ENCODE measurements at places on chromosomes 3 and 15. TPM values are rescaled to one million over a fixed set of nuclear protein-coding genes. Genes with fewer than 3 reads are reported as not detected.

- no peak for DNase-seq
Observed at GRCh38 chr3:101720851-101721840, 3.3 kb upstream of the CEP97 start.

DNA sequence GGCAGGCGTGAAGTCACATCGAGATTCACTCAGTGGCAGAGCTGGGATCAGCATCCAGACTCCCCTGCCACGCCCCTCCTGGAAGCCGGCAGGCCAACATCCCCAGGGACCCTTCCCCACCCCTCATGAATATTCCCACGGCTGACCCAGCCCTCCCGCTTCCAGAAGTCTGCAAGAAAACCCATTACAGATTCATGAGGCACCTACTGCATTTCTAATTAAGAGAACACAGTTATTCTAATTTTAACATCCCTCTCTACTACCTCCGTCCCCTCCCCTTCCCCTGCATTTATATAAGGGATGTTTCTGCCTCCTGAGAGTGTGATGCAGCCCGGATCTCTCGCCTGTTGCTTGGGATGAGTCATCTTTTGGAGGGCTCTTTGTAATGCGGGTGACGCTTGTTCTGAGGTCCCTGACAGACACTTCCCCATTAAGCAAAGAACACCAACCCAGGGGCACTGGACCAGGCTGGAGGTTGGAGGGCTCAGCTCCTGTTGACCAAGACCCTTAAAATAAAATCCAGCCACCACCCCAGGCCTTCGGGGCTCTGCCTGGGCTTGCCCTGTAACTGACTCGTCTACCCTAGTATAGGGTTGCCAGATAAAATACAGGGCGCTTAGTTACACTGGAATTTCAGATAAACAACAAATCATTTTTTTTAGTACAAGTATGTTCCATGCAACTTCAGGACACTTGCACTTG, 118.7 kb downstream of the NUP210 start:
- DNase-seq, result peak; percentile 54

Gene TMEM40
- polyA plus RNA-seq, result 0.07 TPM

- DNase-seq, result peak; percentile 62
Observed at GRCh38 chr15:75104804-75105557, 81.6 kb downstream of the PPCDC start.

DNA sequence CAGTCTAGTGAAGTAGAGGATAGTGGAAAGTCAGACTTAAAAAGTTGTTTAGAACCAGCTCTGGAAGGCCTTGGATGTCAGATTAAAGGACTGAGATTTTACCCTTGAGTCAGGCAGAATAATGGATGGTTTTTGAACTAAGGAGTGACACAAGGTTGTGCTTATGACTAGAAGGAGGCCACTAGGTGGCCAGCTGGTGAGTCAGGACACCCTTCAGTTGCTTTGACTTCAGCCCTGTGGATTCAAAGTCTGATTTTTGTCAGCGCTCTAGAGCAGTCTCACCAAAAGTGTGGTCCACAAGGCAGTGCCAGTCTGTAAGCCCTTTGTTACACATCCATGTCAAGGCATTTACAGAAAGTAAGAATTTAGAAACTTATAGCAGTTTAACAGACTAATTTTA, 3.8 kb upstream of the GABPB1 start:
- DNase-seq, result peak; percentile 79

Gene EFCAB12
- polyA plus RNA-seq, result 0.81 TPM

Gene RTP3
- not detected for polyA plus RNA-seq

Gene CYP1A2
- polyA plus RNA-seq, result not detected

DNA sequence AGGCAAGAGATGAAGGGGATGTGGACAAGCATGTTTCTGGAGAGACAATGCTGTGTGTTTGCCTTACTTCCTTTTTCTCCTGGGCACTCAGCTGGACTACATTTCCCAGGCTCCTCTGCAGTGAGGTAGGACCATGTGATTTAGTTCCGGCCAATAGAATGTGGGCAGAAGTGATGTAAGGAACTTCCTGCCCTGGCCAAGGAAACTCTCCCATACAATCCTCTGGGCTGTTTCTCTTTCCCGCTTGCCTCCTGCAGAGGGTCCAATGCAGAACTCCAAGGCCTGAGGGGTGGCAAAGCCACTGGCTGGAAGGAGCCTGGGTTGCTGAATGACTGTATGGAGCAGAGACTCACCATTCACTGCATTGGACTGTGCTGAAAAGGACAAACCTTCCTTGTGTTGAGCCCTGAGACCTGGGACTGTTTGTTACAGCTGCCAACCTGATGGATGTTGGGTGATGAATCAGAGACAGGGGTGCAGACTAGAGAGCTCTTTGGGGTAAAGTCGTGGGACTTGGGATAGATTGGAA, 82.7 kb upstream of the SLC6A6 start:
- peak; percentile 89 for DNase-seq

DNA sequence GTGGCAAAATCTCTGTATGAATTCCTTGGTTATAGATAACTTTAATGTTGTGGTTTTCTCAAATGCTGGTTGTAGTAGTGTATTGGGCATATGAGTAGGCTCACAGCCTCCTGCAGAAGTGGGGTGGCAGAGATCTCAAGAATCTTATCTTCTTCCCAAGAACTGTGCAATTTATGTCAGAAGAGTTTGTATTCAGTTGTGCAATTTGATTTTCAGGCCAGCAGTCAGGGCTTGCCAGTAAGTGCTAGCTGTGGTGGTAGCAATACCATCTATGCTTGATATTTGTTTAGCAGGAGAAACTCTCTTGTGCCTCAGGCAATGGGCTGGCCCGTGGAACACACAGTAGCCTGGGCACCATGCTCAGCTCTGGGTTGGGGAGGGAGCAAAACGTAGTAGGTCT, 58.4 kb upstream of the GOLIM4 start:
- no peak for DNase-seq

Gene FBN1
- polyA plus RNA-seq, result 6.3 TPM

DNA sequence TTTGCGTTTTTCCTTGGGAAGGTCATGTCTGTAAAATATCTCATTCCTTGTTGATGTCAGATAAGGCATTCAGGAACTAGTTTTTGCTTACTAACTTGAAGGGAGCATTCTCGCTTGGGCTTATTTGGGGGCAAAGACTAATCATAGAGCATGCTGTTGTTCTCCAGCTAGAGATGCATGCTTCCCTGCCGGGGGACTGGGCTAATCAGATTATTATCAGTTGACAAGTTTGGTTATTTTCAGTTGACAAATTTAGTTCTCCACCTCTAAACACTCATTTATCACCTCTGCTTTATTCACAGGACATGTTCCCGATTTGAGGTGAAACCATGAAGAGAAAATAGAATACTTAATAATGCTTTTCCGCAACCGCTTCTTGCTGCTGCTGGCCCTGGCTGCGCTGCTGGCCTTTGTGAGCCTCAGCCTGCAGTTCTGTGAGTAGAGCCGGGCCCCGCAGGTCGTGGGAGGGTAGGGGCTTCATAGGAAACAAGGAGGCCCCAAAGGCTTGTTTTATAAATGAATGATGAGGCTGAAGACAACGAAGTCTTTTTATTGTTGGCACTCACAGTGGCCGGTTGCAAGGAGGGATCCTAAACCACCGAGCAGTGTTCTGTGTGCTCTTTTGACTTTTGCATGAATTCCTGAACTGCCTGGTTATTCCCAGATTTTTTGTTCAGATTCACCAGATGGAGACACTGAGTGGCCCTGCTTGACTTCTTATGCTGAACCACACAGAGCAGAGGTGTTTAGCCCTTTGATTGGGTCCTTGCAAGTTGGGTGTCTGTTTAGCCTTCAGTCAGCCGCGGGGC, 28.4 kb downstream of the PXYLP1 start:
- no peak for DNase-seq

Gene PDZRN3
- not detected for polyA plus RNA-seq

DNA sequence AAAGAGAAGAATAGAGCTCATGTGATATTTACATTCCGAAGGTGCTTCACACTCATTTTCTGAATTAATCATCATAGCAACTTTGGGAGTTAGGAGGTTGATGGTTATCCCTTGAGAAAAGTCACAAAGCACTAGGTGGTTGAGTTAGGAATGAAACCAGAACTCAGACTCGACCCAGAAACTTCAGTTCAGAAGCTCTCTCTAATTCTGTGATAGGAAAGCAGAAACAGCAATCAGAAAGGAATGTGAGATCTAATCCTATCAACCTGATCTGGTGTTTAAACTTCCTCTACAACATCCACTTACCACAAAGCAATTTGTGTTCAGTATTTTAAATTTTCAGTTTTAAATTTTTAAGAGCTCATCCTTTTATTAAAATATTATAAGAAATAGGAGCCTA, 211.2 kb downstream of the CNTN3 start:
- no peak for DNase-seq

Data from A549 (cell line).